Right ventricle myocardium superior (tissue), 1 donor: ENCODE measurements at places on chromosomes 5 and 9. TPM values are rescaled to one million over a fixed set of nuclear protein-coding genes. Genes with fewer than 3 reads are reported as not detected.

HAVCR2 gene
- 2.6 TPM for total RNA-seq

DBH gene
- total RNA-seq, result not detected

SIT1 gene
- not detected for total RNA-seq

PCDHGB4 gene
- 5.8 TPM for total RNA-seq

DNA sequence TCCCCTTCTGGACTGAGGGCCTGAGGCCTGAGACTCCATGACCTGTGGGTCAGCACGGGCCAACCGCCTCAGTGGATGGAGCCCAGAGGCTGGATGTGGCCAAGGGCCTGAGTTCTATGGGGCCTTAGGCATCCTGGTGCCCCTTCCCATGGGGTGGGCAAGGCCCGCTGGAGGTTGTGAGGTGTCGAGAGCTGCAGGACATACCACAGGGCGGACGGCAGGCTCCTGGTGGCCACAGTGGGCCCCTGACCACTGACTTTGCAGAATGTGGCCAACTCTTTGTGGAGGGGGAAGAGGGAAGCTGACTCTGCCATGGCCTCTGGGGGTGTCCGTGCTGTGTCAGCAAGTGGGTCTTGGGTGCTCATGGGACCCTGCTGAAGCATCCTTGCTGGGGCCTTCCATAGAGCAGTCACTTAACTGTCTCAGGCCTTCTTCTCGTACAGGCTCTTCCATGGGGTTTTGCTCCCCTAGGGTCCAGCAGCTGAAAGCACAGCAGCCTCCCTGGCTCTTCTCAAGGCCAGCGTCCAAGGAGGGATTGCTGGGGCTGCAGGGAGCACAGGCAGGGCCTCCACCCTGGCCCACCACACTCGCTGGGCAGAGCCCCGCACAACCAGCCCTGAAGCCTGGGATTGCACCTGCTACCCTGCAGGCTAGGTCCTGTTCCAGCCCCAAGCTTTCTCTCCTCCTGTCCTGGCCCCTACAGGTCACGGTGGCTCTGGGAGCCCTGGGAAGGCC, 21.6 kb upstream of the SLC9A3 start:
- peak; percentile 22 for DNase-seq

GRCh38 chr5:101278917-101279316, 375.8 kb upstream of the ST8SIA4 start:
- DNase-seq, result no peak

DNA sequence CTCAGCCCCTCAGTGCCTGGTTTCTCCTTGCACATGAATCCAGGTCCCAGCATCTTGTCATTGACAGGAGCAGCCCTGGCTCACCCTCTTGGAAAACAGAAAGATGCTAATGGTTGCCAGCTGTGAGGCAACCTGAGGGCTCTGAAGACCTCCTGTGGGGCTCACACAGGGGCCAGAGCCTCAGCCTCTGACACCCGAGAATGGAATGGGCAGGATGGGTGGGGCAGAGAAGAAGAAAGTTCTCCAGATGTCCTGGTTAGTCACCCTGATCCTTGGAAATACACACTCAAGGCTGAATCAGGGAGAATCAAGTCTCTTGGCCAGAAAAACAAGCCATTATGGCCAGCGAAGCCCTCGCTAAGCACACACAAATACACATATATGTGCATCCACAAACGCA, 32.3 kb upstream of the SPATA31E1 start:
- DNase-seq, result no peak

DNA sequence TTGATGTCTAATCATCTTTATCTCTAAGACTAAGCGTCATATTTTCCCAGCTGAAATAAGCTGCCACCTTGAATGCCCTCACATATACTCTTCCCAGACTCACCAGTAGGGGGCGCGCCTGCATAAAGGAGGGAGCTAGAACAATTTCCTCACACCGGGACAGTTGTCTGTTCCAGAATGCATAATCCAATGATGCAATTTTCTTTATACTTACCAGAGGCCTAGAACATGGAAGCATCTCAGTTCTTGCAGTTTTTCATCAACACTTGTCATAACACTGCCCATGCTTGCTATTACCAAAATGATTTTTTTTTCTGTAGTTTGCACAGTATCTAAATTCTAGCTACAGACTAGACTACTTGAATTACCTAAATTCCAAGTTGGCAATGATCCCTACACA, 203.9 kb downstream of the FRMD3 start:
- DNase-seq, result peak; percentile 86

GRCh38 chr5:38438757-38439156, 117.7 kb downstream of the LIFR start:
- DNase-seq, result no peak

DNA sequence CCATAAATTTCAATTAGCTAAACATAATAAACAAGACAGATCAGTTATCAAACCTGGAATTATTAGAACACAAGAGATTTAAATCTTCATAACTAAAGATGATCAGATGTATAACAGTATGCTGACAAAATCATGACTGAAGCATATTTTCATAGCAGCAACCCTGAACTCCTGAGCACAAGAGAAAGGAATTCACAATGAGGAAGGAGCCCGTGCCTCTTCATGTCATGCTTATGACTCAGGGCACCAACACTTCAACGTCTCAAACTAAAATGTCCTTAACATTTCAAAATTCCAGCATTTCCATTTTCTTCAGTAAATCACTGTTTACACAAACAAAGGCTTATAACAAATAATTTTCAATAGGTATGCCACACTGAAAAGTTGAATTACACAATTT, 6.7 kb downstream of the AP3B1 start:
- DNase-seq, result no peak

DNA sequence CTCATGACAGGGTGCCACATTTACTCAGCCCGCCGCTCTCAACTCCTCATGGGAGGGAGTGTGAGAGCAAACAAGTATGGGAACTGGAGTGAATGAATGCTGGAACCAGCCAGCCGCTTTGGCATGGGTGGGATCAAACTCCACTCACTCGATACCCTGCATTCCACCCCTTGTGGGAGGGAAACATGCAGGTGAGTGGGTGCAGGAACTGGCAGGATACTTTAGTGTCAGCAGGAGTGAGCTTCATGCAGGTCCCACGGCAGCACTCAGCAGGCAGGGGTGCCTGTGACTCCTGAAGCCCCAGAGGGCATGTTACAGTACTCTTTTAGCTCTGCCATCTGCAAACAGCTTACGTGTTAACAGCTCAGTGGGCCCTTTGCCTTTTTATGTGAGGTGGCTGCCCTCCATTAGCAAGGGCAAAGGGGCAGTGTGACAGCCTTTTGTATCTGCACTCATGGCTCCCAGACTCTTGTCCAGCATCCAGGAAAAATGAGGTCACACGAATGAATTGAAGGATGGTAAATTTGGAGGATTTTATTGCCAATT, 433.2 kb upstream of the NMUR2 start:
- no peak for DNase-seq

DNA sequence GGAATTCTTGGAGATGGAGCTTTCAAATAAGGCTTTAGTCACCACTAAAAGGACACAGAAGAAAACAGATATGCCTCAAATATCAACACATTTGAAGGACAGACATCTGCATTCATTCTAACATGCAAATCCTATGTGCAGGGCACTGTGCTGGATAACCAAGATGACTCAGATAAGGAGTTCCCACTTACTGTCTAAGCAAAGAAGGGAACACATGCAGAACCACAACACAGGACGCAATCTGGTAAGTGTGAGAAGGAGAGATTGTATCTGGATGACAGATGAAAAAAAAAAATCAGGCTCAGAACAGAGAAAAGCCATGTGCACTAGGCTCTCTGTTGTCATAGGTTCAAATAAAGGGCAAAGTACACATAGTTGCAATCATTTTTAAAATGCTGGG, 42.5 kb downstream of the ELAVL2 start:
- DNase-seq, result no peak

DNA sequence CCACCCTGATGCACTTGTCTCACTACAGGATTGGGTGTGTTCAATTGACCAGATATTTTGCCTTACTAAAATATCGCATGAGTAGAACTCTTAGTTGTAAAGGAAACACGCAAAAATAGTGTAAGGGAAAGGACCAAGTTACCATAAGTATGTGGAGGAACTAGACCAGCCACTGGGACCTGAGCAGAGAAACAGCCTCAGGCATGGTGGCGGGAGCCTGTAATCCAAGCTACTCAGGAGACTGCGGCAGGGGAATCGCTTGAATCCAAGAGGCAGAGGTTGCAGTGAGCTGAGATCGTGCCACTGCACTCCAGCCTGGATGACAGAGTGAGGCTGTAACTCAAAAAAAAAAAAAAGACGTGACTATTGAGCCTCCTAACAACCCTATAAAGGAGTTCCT, 117.9 kb upstream of the SPATA31C2 start:
- DNase-seq, result no peak

DNA sequence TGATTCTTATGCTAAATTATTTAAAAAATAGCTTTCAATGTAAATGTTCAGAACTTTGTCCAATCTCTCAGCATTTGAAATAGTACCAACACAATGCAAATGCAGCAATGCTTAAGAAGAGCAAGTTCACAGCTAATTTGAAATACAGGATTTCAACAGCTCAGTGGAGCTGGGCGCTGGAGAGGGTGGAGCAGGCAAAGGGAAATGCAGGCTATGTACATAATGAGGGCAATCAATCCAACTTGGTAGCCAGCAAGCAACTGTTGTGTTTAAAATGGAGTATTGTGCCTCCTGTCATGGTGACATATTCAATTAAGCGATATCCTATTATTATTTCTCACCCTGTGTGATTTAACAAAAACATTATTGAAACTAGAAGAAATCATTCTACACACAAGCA, 568.8 kb downstream of the PSAT1 start:
- no peak for DNase-seq

DNA sequence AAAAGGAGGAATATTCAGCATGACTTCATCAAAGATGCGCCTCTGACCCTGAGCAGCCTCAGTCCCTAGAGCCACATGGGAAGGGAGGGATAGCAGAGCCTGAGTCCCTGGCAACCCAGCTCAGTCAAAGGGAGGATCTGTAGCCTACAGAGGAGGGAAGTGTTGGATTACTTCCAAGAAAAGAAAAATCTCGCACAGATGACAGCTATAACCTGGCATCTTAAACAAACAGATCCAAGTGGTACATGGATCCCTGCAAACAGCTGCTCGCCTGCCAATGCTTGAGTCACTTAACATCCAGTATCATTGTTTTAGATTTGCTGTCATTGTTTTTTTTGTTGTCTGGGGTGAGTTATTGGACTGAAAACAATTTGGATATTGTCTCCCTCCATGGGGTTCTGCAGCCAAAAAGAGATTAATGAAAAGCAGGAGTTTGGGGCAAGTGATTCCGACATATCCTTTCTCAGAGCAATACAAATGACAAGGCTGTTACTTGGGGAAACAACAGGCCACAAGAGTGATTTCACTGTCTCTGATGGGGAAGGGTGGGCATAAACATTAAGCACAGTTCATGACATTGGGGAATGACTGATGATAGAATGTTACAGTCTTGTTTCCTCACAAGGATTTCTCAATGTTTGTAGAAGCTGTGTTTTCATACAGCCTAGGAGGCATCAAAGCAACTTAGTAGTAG, 153.5 kb upstream of the KIF2A start:
- no peak for DNase-seq

GRCh38 chr5:177957241-177957640, 38.8 kb downstream of the PROP1 start:
- DNase-seq, result no peak

DNA sequence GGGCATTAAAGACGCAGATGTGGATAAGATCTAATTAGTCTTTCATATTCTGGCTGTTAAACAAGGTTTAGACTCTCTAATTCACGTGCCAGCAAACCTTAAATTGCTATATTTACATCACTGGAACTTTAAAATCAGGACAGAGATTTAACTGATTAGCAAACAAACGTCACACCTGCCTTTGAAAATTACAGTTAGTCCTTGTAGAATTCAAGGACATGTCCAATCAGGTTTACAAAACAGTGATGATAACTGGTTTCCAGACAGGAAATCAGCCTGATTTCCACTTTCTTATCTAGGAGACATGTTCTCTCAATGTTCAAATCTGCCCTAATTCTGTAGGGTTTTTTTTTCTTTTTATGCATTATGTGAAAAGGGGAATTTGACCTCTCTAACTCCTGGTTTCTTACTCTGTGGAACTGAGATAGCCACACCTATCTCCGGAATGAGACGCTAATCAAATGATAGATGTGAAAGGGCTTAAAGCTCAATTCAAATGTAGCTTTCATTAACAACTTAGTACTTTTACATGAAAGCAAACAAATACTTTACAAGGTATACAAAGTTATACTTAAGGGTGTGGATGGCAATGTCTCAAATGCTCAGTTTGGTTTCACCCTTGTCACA, 26.5 kb downstream of the SPINK5 start:
- no peak for DNase-seq
